Activated CD4-positive, alpha-beta T cell treated with anti-CD3 and anti-CD28 coated beads for 1 hour (primary cell): ENCODE measurements at places on chromosomes 3 and 15.

DNA sequence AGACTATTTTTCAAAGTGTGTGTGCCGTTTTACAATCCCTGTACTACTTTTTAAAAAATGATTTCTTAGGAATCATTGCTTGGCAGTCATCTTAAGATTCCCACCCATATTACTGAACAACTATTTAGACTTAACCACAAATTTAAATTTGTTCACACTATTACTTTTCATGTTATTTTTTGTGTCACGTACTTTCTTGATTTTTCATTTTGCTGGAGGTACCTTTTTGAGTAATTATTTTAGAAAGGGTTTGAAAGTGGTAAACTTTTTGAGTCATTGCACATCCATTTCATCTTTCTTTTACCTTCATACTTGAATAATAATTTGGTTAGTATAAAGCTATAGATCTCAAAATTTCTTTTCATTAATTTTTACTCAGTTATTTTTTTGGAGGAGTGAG lies 16.9 kb downstream of the CMTM8 start:
- no peak for DNase-seq

GRCh38 chr3:196327405-196327804 lies 9.4 kb upstream of the DYNLT2B start:
- no peak for DNase-seq

DNA sequence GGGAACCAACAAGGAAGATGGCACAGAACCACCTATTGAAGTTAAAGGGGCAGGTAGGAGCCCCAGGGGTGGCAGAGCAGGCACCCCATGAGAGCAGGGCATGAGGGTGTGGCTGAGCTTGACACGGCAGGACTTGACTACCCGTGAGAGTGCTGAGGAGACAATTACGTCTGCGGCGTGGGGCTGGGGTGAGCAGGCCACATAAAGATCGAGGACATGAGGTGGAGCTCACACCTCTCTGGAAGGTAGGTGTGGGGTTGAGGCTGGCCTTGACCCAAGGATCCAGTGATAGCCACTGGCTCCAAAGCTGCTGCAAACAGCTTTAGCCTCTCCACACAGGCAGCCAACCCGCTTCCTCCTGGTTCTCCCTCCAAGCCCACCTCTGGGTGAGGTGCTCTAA lies 64.5 kb downstream of the PCSK6 start:
- DNase-seq: no peak

DNA sequence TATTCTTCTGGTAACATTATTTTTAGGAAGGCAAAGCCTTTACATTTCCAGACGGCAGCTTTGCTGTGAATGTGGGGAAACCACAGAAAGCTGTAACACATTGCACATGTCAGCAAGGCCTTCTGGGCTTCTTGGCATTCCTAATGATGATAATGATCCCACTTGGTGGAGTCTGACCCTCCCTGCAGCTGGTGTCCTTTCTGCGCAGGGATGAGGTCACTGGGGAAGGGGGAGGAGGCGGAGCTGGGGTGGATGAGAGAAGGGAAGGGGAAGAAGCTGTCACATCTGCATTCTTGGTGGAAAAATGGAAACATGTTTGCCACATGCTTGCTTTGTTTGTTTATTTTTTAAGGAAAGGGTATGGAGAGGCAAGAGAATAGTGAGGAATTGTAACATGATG lies 68.6 kb downstream of the FILIP1L start:
- no peak for DNase-seq
